Activated T-helper 2 cell treated with anti-CD3 and anti-CD28 coated beads, Interferon-gamma antibody, Interleukin-2, Interleukin-4, amounts not matched to agents 10 μg/mL and 5 μg/mL and 100 μg/mL, durations not matched to agents 14 hours and 24 hours and 36 hours (primary cell): ENCODE measurements at places on chromosomes 12 and 14. TPM values are rescaled to one million over a fixed set of nuclear protein-coding genes. Genes with fewer than 3 reads are reported as not detected.

GRCh38 chr12:105192624-105193225, 43.2 kb downstream of the APPL2 start:
- H3K36me3 ChIP-seq, result peaks cover 60% of the 10 kb centered on the region
- H3K4me3 ChIP-seq, result no peak overlapping the region
- DNase-seq, result no peak
- H3K27ac ChIP-seq, result no peak overlapping the region
- no peaks in the 10 kb centered on the region for H3K27me3 ChIP-seq
- no peaks in the 10 kb centered on the region for H3K4me1 ChIP-seq

- H3K4me1 ChIP-seq, result no peaks in the 10 kb centered on the region
- H3K27me3 ChIP-seq, result peaks cover 15% of the 10 kb centered on the region
- DNase-seq, result no peak
- no peak overlapping the region for H3K27ac ChIP-seq
- no peaks in the 10 kb centered on the region for H3K36me3 ChIP-seq
Measured at GRCh38 chr14:62084020-62084419, 321.8 kb downstream of the SNAPC1 start.

SYT10 gene
- total RNA-seq, result not detected in 2 replicates

DNA sequence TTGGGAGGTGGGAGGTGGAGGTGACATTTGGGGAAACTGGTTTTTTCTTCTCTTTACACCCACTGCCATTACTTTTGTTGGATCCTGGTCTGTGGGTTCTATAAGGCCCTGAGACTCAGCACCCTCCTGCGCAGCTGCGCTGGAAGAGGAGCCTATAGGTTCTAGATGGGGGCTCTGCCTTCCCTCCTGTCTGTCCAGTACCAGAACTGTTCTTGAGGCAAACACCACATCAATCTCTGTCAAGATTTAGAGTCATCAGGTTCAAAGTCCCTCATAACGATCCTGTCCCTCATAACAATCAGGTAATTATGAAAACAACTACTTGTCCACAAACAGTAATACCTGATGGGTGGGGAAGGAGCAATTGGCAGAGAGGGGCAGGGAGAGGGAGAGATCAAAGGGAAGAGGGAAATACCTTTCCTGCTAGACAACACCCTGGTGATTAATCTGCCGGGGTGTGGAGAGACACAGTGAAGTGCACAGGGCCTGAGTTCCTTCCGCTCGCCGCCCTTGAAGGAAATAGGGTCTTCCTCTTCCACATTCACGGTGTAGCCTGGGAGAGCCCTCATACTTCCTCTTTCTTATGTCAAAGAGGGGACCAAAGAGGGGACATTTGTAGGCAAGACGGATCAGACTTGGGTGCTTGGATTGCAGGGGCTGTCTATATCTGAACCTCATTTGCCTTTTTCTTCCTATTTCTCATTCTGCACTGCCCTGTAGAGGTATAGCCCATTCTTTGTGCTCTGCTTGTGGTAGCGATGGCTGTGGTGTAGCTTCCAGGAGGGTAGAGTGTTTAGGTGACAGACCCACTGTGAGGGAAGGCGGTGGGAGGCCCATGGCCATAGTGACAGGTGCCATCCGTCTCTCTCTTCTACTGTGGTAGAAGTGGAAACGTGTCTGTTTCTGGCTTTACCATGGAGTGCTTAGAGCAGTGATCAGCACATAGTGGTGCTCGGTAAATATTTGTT, 12.6 kb downstream of the GPRC5A start:
- no peak overlapping the region for H3K27ac ChIP-seq
- no peaks in the 10 kb centered on the region for H3K36me3 ChIP-seq
- no peak for DNase-seq
- H3K4me3 ChIP-seq, result no peak overlapping the region

- H3K4me3 ChIP-seq, result no peak overlapping the region
- peaks cover 73% of the 10 kb centered on the region for H3K36me3 ChIP-seq
- H3K27ac ChIP-seq, result no peak overlapping the region
- H3K4me1 ChIP-seq, result no peaks in the 10 kb centered on the region
- H3K27me3 ChIP-seq, result no peaks in the 10 kb centered on the region
Measured at GRCh38 chr12:45827974-45828373, 98.5 kb downstream of the ARID2 start.

- DNase-seq, result no peak
- peaks cover 11% of the 10 kb centered on the region for H3K4me1 ChIP-seq
- H3K36me3 ChIP-seq, result no peaks in the 10 kb centered on the region
- H3K27ac ChIP-seq, result no peak overlapping the region
- H3K27me3 ChIP-seq, result no peaks in the 10 kb centered on the region
- H3K4me3 ChIP-seq, result no peak overlapping the region
Measured at GRCh38 chr14:54931598-54932340, 29.1 kb upstream of the GCH1 start.

DNA sequence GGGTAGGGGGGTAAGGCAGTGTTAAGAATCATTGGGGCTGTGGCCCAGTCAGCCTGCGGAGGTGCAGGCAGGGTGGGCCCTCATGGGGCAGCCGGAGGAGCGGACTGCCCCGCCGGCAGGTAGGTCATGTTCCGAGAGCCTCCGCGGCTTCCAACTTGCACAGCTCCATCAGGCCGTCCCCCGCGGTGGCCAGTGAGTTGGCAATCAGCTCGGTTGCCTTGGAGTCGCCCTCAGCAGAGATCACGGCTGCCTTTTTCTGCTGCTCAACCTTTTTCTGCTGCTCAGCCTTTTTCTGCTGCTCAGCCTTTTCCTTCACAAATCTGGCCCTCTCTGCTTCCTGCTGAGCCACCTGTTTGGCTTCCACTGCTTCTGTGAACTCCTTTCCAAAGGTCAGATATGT, 41.1 kb upstream of the CSRNP2 start:
- no peaks in the 10 kb centered on the region for H3K27me3 ChIP-seq
- no peak for DNase-seq
- peaks cover 21% of the 10 kb centered on the region for H3K36me3 ChIP-seq
- peaks cover 14% of the 10 kb centered on the region for H3K4me1 ChIP-seq
- no peak overlapping the region for H3K27ac ChIP-seq
